ENCODE measurements at places on chromosomes 7 and 10.

- DNase-seq, result no peak
These were observed 323.0 kb downstream of the EXOC4 start for GRCh38 chr7:133575726-133576440.

- no peak for DNase-seq
These were observed 1.3 kb downstream of the MOSPD3 start for GRCh38 chr7:100613412-100614175.

DNA sequence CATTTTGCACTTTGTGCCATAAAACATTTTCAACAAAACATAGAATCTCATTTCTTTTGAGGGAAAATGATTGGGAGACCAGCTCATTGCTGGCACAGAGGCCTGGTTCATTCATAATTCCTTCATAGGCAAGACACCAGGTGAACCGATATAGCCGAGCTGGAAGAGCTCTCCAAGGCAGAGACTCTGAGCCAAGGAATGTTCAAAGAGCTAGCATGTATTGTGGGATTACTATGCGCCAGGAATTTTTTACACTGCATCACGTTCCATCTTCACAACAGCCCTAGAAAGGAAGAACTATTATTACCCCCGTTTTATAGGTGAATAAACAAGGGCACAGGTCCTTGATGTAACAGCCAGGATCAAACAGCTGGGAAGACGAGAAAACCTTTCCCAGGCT, 2.1 kb upstream of the IL6 start:
- no peak for DNase-seq

DNA sequence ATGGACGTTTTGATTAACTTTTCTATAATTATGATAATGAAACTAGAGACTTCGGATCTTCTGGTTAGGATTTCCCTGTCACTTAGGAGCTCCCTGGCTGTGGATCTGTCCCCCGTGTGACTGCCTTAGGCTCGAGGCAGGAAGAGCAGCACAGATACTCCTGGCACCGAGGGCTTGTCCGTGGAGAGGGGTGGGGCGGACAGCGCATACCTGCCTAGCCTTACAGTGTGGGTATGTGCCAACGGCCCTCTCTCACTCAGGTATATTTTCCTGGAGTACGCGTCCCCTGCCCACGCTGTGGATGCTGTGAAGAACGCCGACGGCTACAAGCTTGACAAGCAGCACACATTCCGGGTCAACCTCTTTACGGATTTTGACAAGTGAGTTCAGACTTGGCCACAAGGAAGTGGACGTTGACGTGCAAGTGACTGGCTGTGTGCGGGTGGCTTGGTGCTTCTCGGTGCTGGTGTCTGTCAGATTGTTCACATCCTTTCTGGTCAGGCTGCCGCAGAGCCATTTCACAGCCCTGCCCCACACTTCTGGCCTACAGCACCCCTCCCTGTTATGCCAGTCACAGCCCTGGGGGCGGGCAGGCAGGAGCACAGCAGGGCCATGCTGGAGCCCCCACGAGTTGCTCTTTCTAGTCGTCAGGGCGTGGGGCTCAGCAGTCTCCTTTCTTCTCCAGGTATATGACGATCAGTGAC, 7.9 kb downstream of the EIF3B start:
- no peak for DNase-seq

GRCh38 chr10:90642136-90642535, 215.7 kb downstream of the HTR7 start:
- DNase-seq, result no peak

DNA sequence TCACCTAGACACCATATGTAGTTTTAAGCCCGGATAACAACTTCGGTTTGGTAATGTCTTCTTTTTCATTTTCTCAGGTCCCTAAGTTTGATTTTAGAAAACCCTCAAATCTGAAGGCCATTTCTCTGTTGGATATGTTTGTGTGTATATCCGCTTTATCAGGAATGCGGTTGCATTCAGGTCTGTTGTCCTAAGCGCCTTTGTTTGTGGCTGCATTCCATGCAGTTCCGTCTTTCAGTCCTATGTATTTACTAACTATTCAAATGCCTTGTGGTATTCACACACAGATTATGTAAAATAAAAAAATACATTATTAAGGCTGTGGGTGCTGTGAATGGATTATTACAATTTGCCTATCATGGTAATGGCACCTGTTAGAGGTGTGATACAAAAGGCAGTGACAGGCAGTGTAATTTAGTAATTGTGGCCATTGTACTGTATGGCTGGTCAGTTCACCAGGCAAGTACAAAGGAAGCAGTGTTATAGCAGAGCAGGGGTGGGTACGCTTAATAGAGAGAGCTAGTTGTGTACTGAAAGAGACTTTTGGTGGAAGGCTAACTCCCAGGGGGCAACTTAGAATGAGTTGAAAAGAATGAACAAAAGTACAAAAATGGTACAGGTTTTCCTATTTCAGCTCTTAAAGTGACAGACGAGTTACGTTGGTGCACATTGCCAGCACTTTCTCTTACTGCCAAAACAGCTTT, 136.4 kb downstream of the VTI1A start:
- no peak for DNase-seq

GRCh38 chr10:43376828-43377423, 5.5 kb downstream of the FXYD4 start:
- DNase-seq, result no peak

DNA sequence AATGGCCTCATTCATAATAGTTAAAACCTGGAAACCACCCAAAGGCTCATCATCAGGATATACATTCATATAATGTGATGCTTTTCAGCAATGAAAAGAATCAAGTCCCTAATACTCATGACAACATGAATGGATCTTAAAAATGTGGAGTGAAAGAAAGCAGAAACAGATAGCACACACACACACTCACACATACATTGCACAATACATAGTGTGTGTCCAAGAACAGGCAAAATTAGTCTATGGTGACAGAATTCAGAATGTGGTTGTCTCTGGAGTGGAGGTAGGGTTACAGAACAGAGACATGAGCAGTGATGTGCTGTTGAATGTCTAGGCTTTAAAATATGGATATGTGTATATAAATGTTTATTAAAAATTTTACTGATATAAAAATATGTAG, 419.9 kb upstream of the PCDH15 start:
- DNase-seq, result no peak

DNA sequence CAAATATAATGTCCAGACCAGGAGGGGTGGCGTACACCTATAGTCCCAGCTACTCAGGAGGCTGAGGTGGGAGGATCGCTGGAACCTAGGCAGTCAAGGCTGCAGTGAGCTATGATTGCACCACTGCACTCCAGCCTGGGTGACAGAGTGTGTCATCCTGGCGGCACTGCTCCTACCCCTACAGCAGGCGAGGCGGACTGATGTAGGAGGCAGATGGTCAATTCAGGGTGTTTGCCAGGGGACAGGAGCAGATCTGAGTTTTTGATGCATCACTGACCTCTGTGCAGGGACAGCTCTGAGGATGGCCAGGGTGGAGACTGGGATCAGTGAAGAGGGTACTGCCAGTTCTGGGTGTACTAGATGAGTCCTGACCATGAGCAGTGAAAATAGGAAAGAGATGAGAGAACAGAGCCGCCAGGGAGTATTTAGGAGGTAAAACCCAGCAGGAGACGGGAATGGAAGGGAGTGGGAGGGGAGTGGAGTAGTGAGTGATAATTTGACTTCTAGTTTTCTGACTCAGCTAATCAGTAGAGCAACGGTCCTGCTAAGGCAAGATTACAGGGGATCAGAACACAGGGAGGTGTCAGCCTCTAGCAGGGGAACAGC, 75.3 kb downstream of the HIP1 start:
- DNase-seq, result no peak

DNA sequence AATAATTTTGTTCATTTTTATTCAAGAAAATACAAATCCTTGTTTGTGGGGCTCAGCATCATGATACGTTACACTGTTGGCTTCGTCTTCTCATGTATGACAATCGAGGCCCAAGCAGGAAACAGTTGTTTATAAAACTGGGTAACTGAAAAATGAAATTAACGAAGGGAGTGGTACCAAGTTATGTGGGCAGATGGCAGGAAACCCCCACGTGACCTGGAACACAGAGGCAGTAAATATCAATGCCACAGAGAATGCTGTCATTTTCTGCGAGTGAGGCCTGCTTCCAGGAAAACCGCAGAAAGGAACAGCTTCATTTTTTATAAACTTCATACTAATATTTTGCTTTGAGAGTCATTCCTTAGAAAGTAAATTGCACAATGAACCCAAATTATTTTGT, 201.0 kb upstream of the ADARB2 start:
- DNase-seq, result no peak

DNA sequence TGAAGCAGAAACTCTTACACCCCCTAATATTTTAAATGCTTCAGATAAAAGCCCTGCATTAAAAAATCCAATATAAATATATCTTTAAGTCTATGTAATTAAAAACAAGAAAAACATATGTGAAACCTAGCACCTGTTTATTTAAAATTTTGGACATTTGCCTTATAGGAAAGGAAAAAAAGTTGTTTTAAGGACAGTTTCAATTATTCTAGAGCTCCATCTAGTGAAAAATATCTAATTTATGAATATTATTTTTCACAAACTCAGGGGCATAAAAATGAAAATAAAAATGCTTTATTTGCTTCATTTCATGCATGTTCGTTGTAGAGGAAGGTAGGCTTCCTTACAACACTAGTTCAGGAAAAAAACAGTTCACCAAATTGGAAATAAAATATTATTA, 26.1 kb downstream of the ENKUR start:
- DNase-seq, result no peak

GRCh38 chr10:125878957-125879835, 1.9 kb downstream of the DHX32 start:
- DNase-seq, result no peak

DNA sequence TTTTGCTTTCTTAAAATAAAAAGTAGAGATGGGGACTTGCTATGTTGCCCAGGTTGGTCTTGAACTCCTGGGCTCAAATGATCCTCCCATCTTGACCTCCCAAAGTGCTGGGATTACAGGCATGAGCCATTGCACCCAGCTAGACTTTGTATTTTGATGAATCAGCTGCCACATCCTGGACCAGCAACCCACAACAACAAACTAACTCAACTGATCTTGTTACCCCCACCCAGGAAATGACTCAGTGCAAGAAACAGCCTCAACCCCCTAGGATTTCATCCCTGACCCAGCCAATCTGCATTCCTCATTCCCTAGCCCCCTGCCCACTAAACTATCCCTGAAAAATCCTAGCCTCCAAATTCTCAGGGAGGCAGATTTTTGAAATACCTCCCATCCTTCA, 123.8 kb downstream of the IPMK start:
- no peak for DNase-seq

GRCh38 chr10:97095701-97096260, 90.0 kb downstream of the SLIT1 start:
- no peak for DNase-seq

GRCh38 chr7:94409200-94409948, 14.7 kb downstream of the COL1A2 start:
- DNase-seq, result no peak

- no peak for DNase-seq
These were observed 116.7 kb downstream of the SLC25A40 start for GRCh38 chr7:87759501-87759900.

GRCh38 chr7:149773446-149774236, at the start of gene ZNF467:
Gene ZNF467, minus strand, starts transcription at chr7:149773588. Its CDS starts 2,556 bp downstream, at chr7:149771032.
- peak; percentile 87 for DNase-seq

- DNase-seq, result no peak
These were observed 17.8 kb upstream of the SDK1 start for GRCh38 chr7:3283130-3283704.

- DNase-seq, result no peak
These were observed 198.5 kb downstream of the PAXIP1 start for GRCh38 chr7:154804449-154804848.

DNA sequence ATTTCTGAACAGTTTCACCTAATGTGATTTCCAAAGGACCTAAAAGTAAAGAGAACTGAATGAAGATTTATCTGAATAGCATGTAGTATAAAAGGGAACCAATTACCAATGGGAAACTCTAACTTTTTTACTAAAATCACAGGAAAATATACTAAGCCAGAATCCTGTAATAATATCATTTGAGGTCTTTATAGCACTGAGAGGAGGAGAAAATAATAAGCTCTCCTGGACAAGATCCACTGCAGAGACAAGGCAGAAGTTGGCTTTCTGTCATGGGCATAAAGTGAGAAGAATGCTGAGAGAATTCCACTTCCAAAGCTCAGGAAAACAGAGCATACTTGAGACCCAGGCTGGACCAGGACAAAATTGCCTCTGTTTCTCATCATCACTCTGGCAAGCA, 1131.4 kb downstream of the SORCS1 start:
- DNase-seq, result no peak

- DNase-seq, result no peak
These were observed 393.5 kb upstream of the ADARB2 start for GRCh38 chr10:2130705-2131305.

- DNase-seq, result no peak
These were observed 82.2 kb upstream of the GPR22 start for GRCh38 chr7:107387573-107388219.

DNA sequence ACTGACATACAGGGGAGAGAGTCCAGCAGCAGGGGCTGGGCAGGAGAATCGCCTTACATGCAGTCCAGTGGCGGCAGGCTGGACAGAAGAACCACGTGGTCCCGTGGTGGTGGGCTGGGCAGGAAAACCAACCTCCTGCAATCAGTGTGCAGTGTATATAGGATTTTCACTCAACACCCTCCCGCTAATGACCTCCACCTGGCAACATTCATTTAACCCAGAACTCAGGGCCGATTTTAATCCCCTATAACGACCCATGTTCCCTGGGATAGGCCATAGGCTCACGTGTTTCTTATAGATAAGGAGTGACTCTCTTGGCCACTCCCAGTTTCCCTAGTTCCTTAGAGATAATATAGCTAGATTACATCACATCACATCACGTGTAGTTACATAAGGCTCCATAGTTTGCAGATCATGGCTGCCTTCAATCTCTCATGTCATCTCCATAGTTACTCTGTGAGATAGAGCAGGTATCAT, 19.4 kb downstream of the MTURN start:
- DNase-seq, result no peak

GRCh38 chr7:134747326-134747725, 32.1 kb upstream of the CALD1 start:
- DNase-seq, result no peak

- no peak for DNase-seq
These were observed 16.2 kb upstream of the LRRN3 start for GRCh38 chr7:111074748-111075146.

- DNase-seq, result no peak
These were observed 54.8 kb downstream of the RAPGEF5 start for GRCh38 chr7:22302193-22302592.

- no peak for DNase-seq
These were observed 1.5 kb upstream of the CALML5 start for GRCh38 chr10:5500910-5501309.

DNA sequence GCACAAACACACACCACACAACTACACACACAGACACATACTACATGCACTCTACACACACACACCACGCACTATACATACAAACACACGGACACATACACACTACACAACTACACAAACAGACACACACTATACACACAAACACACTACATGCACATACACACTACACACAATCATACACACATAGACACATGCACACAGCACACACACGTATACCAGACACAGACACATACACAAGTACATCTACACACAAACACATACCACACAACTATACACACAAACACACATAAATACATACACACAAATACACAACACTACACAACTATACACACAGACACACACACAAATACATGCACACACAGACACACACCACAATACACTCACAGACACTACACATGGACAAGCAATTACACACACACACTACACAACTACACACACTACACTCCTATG, 4.6 kb downstream of the GPR15LG start:
- DNase-seq, result no peak

Data from left lobe of liver (tissue), 2 donors.